ENCODE measurements at places on chromosomes 12 and 14. TPM values are rescaled to one million over a fixed set of nuclear protein-coding genes. Genes with fewer than 3 reads are reported as not detected.

GRCh38 chr12:99261256-99261655, 386.3 kb upstream of the GARIN6 start:
- no peak for DNase-seq

DNA sequence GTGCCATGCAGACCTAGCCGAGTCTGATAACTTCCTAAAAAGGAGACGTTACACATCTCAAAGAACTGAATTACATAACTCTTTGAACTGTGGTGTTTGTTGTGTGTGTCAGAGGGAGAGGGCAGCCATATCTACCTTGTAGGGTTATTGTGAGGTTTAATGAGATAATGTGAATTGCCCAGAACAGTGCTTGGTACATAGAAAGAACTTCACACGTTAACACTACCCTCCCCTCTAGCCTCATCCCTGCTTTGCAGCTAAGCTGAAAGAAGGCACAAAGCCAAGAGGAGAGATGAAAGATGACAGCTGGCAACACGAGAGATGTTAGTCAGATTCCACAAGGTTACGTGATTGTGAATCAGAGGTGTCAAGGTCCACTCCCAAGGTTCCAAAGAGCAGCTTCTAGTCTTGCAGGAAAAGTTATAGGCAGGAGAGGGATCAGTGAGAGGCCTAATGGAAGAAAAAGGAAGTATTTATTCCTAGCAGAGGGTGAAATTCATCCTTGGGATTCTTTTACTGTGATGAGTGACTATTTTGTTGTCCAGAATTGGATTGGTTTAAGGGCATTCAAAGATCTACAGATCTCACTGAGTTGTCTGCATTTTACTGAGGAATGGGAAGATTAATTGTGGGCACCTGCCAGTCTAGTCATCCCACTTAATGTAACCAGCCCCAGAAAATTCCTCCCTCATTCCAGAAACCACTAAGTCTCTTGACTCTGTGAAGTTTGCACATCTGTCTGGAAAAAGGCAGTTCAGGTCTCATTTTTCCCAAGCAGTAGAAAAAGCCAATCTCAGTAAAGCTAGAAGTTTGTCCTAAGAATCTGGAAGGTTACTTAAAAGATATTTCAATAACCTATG, 25.9 kb upstream of the WNK1 start:
- no peak for DNase-seq

GRCh38 chr12:106204312-106204711, 43.5 kb downstream of the CKAP4 start:
- DNase-seq: no peak

GRCh38 chr14:102262929-102263462, 42.0 kb downstream of the MOK start:
- DNase-seq: no peak

DNA sequence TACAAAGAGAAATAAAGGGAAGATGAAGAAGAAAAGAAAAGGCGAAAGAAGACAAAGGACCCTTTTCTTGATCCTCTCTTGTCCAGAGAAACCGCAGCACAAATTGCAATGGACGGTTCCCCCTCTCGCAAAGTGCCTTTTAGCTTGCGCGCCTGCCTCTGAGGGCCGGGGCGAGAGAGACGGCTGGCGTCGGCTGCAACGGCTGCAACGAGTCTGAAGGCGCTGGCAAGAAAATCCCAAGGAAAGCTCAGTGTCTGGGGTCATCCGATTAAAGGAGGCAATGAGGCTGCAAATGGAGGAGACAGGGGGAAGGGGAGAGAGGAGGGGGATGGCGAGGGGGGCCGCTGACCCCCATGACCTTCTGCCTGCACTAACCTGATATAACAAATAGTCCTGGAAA, 671.5 kb downstream of the MED13L start:
- DNase-seq: no peak

- no peak for DNase-seq
These were observed 238.6 kb upstream of the DDHD1 start for GRCh38 chr14:53391631-53392285.

GRCh38 chr12:7090222-7090998, 1.8 kb downstream of the C1R start:
- DNase-seq: no peak

- DNase-seq: no peak
These were observed 260.3 kb upstream of the E2F7 start for GRCh38 chr12:77325511-77326236.

The CAPZA3 gene
- 0.14 TPM for polyA plus RNA-seq

GRCh38 chr12:4866299-4866698, 43.4 kb upstream of the KCNA1 start:
- DNase-seq: no peak

The SOAT2 gene
- 1.1 TPM for polyA plus RNA-seq

The PSMC6 gene
- 120 TPM for polyA plus RNA-seq

The PAN2 gene
- 79.4 TPM for polyA plus RNA-seq

The ACVRL1 gene
- polyA plus RNA-seq: 32.8 TPM

The EGLN3 gene
- 20.2 TPM for polyA plus RNA-seq

- DNase-seq: no peak
These were observed 44.5 kb upstream of the EEA1 start for GRCh38 chr12:92973614-92974013.

The ACOT4 gene
- polyA plus RNA-seq: 3.3 TPM

DNA sequence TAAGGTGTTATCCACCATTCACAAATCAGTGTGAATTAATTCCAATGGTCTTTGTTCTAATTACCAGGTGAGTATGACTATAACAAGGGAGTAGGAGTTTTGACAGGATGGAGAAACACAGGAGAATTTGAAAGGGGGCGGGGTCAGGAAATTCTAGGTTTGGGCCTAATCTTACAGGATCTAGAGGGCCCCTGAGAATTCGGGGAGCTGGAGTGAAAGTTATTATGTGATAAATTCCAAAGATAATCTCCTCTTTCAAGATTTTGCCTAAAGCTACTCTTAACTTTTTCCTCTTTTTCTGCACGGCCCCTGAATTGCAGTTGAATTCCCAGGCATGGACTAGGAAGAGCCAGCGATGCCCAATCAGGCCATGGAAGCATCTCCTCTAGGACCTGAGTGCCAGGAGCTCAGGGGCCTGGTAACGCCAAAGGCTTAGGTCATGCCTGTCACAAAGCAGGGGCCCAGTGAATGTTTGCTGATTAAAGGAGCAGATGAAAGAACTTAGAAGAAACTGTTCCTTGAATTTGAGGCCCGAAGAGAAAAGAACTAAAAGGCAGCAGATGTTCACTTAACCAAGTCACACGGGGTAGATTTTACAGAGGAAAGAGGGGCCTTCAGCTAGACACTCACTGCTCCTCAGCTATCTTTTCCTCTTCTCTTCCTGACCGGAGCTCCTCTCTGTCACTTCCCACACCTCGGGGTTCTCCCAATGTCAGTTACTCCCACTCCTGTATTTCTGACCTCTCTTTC, 195.5 kb downstream of the PPM1H start:
- DNase-seq: no peak

The NAA30 gene
- 32.3 TPM for polyA plus RNA-seq

GRCh38 chr14:77024171-77024691, 4.3 kb downstream of the IRF2BPL start:
- DNase-seq: no peak

- no peak for DNase-seq
These were observed 13.0 kb downstream of the LPCAT3 start for GRCh38 chr12:7005311-7005710.

DNA sequence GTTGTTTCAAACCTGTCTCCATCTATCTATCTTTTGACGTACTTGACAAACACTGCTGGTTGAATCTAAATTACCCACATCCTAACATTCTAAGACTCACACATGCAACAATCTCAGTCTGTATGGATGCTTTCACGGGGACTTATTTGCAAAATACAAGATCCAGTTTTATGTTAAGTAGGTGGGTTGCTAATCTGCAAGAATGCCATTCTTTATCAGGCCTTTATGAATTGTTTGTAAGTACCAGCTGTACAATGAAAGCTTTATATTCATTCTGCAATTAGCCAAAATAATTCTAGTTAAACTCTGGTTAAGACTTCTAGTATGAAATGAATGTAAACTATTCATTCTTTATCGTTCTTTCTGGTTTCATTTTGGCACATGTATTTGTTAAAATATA, 135.1 kb downstream of the NAV3 start:
- DNase-seq: no peak

- no peak for DNase-seq
These were observed 53.0 kb upstream of the KRR1 start for GRCh38 chr12:75564398-75564797.

The KCNMB4 gene
- polyA plus RNA-seq: 30.2 TPM

The CAPRIN2 gene
- polyA plus RNA-seq: 32.3 TPM

DNA sequence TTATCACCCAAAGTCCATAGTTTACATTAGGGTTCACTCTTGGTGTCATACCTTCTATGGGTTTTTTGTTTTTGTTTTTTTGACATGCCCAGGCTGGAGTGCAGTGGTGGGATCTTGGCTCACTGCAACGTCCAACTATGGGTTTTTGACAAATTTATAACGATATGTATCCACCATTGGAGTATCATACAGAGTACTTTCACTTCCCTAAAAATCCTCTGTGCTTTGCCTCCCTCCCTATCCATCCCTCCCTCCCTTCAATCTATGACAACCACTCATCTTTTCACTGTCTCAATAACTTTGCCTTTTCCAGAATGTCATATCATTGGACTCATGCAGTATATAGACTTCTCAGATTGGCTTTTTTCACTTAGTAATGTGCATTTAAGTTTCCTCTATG, 139.0 kb upstream of the CCDC198 start:
- DNase-seq: no peak

- DNase-seq: no peak
These were observed 33.8 kb downstream of the MMAB start for GRCh38 chr12:109539508-109539907.

The LHX5 gene
- not detected for polyA plus RNA-seq

GRCh38 chr14:39102265-39102968, 618 bp downstream of the SEC23A start:
- no peak for DNase-seq

DNA sequence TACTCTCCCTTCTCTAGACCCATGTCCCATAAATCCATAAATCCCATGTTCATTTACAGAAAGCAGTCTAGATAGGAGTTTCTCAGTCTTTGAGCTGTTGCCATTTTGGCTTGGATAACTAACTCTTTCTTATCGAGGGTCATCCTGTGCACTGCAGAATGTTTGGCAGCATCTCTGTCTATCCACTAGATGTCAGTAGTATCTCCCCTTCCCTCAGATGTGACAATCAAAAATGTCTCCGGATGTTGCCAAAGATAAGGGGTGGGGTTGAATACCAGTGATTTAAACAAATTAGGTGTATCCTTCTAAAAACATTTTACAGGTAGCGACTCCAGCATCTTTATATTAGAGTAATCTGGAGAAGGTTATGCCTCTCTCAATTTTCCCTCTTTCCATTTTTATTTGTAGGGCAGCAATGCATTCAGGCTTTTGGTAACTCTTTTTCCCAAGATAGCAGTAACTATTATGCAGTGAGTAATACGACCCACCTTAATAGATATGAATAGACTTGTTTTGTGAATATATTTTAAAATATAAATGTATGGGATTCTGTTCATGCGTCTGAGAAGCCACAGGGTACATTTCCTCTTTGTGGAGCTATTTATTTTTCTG, 100.7 kb downstream of the LRRK2 start:
- DNase-seq: no peak

Data from right renal pelvis (tissue), 4 donors.